SJSA1 (cell line): ENCODE measurements at places on chromosomes 13 and 19. TPM values are rescaled to one million over a fixed set of nuclear protein-coding genes. Genes with fewer than 3 reads are reported as not detected.

DNA sequence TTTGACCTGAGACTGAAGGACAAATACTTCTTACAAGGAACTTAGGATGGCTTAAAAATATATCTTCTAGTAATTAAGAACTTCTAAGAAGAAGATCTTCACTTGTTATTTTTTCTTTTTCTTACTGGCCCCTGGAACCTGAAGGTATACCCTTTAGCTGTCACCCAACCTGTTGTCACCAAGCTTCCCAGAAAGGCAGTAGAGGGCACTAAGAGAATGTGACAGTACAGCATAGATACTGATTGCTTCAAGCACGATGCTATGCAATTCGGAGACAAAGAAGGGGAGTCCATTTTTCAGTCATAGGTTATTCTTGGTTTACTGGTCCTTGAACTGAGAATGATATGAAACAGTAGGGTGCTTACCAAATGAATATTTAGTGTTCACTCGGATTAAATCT lies 208.3 kb upstream of the PCDH9 start:
- DNase-seq: no peak

- DNase-seq: peak; percentile 48
Measured at GRCh38 chr13:39603424-39603947, 493 bp upstream of the LHFPL6 start.

DNA sequence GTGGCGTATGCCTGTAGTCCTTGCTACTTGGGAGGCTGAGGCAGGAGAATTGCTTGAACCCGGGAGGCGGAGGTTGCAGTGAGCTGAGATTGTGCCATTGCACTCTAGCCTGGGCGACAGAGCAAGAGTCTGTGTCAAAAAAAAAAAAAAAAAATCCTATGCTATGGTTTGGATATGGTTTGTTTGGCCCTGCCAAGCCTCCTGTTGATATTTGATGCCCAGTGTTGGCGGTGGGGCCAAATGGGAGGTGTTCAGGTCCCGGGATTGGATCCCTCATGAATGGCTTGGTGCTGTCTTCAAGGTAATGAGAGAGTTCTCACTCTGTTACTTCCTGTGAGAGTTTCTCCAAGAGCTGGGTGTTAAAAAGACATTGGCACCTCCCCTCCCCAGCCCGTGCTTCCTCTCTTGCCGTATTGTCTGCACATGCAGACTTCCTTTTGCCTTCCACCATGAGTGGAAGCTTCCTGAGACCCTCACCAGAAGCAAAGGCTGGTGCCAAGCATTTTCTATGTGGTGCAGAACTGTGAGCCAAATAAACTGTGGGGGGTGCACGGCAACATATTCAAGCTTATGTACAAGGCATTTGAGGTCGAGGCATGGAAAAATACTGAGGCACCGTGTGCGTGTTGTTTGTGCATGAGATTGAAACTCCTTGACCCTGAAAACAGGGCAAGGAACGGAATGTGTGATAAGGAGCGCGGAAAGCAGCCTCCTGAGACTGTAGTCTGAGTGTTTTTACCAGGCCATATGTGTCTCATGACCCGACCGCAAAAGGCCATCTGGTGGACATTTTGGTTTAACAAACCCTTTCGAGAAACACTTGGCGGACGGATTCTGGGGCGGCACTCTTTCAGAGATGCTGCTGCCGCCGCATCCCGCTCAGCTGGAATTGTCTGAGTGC lies 7.3 kb downstream of the SIGLEC9 start:
- no peak for DNase-seq

SULT2B1 gene
- 0.37 and 1.1 TPM in 2 replicates for total RNA-seq

PSG6 gene
- not detected in 2 replicates for total RNA-seq

NXNL1 gene
- not detected in 2 replicates for total RNA-seq
